ENCODE measurements at places on chromosomes 5 and 9. TPM values are rescaled to one million over a fixed set of nuclear protein-coding genes. Genes with fewer than 3 reads are reported as not detected.

The ARSK gene
- 4.2 TPM for total RNA-seq

GRCh38 chr5:59276917-59277372 lies 616.6 kb downstream of the PDE4D start:
- DNase-seq, result peak; percentile 67

DNA sequence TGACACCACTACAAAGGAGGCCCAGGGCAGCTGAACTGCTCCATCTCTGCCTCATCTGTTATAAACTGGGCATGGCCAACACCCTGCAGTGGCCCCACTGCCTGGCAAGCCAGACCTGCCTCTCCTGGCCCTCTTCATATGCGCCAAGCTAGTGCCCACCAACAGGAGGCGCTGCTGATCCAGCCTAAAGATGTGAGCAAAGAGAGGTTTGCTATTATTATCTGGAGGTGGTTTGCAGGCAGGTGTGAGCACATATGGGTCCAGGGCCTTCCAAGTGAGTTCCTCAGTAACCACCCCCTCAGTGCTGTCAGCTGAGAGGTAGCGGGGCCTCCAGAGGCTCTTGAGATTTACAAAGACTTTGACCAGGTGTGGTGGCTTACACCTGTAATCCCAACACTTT lies 232.2 kb downstream of the SYK start:
- DNase-seq, result peak; percentile 51

DNA sequence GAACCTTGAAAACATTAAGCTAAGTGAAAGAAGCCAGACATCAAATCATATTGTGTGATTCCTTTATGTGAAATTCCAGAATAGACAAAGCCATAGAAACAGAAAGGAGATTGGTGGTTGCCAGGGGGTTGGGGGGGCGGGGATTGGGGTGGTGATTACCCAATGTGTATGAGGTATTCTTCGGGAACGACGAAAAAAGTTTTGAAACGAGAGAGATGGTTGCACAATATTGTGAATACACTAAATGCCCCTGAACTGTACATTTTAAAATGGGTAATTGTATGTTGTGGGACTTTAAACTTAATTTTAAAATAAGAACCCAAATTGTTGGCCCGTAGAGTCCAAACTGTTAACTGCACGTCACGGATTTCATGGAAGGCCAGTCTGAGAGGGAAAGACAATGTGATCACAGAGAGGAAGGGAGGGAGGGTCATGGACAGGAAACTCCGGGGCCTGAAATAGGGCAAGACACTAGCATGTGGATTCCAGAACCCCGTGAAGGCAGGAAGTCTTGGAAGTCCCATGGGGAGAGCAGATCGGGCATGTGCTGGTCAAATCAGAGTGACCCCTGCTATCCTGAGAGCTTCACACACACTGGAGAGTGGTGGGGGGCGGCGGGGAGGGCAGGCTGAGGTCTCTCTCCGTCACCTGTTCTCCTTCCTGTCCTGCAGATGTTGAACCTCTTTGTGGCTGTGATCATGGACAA lies 218.4 kb downstream of the CACNA1B start:
- no peak for DNase-seq

The OR13C2 gene
- total RNA-seq, result not detected

The DRD1 gene
- not detected for total RNA-seq

Data from right cardiac atrium (tissue), 5 donors.